Cardiac muscle cell (in vitro differentiated cells and primary cell): ENCODE measurements at places on chromosomes 16 and 17. TPM values are rescaled to one million over a fixed set of nuclear protein-coding genes. Genes with fewer than 3 reads are reported as not detected.

- peak; percentile 35 for DNase-seq
Observed at GRCh38 chr16:76955629-76956028, 235.4 kb upstream of the MON1B start.

- no peak for DNase-seq
Observed at GRCh38 chr16:68234188-68235107, 1.5 kb downstream of the ESRP2 start.

Gene CCL22
- total RNA-seq = 0.09 TPM in 1 of 2 replicates, not detected in the other

DNA sequence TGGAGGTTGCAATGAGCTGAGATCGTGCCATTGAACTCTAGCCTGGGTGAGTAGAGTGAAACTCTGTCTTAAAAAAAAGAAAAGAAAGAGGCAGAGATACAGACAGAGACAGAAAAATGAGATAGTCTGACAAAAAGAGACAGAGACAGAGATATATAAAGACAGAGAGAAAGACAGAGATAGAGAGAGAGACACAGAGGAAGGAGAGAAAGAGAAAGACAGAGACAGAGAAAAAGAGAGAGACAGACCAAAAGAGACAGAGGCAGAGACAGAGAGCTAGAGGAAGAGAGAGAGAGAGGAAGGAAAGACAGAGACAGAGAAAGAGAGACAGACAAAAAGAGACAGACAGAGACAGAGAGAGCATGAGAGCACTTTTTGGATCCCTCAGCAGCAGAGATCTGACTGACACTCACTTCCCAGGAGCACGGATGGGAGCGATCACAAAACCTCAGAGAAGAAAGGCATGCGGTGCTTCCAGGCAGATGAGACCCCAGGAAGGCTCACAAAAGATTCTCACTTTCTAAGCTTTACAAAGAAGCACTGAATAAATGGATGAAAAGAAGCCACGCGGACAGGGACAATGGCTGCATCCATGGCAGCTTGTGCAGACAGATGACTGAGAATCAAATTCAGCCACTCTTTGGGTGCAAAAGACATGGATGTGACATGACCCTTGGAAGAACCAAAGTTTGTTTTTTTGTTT, 38.6 kb upstream of the HS3ST2 start:
- DNase-seq = no peak

Gene ITGAE
- 15.6 and 18.1 TPM in 2 replicates for total RNA-seq

DNA sequence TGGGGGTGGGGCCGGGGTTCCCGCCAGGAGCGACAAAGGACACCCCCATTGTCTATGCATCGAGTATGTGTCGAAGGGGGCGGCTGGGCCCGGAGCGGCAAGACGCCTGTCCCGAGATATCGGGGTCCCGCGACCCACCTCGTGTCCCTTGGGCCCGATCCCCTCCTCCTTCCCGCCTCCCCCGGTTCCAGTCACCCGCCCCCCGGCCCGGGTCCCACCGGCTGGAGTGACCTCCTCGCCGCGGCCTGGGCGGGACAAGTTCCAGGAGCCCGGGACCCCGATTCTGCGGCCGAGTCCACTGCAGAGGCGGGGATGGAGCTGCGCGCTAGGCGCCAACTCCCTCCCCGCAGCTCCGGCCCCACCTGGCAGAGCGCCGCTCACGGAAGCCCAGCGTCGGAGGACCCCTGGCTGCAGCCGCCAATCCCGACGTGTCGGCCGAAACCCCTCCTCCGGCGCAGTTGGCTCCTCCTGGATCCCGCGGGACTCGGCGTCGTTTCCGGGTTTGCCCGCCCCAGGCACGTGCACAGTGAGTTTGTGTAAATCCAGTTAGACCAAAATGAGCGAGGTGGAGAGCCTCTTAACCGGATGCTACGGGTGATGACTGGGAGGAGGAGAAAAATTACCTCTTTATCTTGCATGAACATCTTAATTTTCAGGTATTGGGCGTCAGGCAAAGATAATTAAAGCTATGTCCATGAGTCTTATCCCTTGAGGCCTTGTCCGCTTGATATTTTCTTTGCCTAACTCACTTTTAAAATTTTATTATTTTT, at the start of gene NMRAL1:
TSS of gene NMRAL1 (minus strand) at position 434 of the 770 bp plus-strand sequence. CDS start 493 bp downstream, outside the sequence.
- DNase-seq = peak; percentile 96

GRCh38 chr17:18362698-18363100, 651 bp downstream of the SHMT1 start:
- DNase-seq = peak; percentile 57

Gene RPL23
- 2,451 and 2,692 TPM in 2 replicates for total RNA-seq

Gene KRTAP9-2
- total RNA-seq = not detected in 2 replicates

DNA sequence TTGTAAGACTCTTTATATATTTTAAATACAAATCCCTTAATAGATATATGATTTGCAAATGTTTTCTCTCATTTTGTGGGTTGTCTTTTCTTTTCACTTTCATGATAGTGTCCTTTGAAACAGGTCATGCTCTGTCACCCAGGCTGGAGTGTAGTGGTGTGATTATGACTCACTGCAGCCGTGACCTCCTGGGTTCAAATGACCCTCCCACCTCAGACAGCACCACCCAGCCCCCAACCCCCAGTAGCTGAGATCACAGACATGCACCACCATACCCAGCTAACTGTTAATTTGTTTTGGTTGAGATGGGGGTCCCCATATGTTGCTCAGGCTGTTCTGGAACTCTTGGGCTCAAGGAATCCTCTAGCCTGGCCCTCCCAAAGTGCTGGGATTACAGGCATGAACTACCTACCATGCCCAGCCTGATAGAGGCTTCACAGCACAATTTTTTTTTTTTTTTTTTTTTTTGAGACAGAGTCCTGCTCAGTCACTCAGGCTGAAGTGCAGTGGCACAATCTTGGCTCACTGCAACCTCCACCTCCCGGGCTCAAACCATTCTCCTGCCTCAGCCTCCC, 18.5 kb upstream of the TMIGD1 start:
- DNase-seq = no peak

- DNase-seq = no peak
Observed at GRCh38 chr17:688100-688989, 26.3 kb downstream of the VPS53 start.

DNA sequence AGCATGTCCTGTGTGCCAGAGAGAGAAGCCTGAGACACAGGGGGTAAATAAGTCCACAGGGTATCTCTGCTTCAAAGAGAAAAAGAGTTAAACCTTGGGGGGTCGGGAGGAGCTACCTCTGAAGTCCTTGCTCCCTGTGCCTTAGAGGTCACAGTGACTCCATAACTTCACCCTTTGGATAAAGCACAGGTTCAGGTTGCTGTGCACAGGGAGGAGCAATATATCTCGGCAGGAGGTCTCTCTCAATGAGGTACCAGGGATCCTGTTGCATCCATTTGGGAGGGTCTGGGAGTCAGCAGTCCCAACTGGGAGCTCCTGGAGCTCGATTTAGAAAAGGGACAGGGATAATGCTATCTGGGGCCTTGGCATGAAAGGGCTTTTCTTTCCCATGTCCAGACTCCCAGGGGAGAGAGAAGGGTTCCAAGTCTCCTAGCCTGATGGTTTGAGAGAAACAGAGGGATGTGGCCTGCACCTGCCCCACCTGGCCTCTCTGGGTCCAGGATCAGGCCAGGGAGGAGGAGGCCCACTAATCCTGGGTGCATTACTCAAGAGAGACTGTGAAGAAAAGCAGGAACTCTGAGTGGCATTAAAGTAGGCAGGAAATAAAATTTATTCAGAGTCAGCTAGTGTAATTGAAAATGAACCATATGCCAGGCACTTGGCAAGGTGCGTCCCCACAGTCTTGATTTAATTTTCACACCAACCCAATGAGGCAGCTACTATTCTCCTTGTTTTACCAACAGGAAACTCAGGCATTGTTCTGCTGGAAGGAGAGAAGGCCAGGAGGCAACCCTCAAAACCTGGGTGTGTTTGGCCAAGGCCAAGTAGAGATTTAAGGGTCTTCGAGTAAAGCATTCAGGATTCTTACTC, 40.7 kb downstream of the CUEDC1 start:
- no peak for DNase-seq

Gene C16orf96
- 1.9 and 3.6 TPM in 2 replicates for total RNA-seq

- DNase-seq = peak; percentile 69
Observed at GRCh38 chr16:71540-72401, 660 bp downstream of the RHBDF1 start.

Gene TMEM235
- total RNA-seq = 2.0 and 5.2 TPM in 2 replicates

Gene COX6A2
- total RNA-seq = 40.7 and 69.7 TPM in 2 replicates

DNA sequence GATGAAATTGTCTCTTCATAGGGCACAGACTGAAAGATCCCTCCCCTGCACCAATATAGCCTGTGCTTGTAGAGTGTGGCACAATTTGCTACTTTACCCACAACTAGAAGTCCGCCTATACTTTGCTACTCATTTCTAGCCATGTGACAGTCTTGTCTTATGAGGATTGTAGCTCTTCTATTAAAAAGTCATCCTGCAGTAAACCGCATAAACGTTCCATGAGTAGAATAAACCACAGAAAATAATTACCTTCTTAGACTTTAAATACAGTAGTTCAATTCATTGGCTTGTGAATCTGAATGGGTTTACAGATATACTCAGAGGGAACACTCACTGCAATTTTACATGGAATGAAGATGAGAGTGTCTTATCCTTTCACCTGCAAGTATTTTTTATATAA, 4.4 kb downstream of the KRT27 start:
- DNase-seq = no peak
